T-helper 22 cell (primary cell): ENCODE measurements at places on chromosomes 1 and 21.

DNA sequence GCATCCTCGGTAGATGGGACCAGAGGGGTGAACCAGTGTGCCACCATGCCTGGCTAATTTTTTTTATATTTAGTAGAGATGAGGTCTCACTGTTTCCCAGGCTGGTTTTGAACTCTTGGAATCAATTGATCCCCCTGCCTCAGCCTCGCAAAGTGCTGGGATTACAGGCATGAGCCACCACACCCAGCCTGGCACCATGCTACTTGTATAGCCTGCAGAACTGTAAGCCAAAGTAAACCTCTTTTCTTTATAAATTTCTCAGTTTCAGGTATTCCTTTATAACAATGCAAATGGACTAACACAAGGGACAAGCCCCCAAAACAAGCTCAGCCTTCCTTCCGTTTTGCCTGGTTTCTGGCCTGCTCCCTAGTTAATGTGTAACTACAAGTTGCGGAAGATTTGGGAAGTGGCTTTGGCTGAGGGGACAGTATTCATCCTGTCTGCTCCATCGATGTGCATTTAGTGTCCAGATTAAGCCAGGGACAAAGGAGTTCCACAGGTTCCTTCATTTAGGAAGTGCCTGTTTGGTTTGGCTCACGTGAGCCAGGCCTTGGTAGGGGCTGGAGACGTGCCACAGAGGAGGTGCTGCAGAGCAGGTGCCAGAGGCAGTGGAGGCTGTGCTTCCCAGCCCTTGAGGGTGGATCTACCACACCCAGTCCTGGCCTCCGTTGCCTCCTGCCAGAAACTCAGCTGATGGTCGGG is 4.4 kb downstream of the AVPR1B start:
- no peak for DNase-seq

- no peak for DNase-seq
These were observed 29.9 kb upstream of the CTBS start for GRCh38 chr1:84603941-84604830.

- DNase-seq, result no peak
These were observed 48.2 kb upstream of the DNASE2B start for GRCh38 chr1:84350104-84350503.

- DNase-seq, result no peak
These were observed 18.4 kb upstream of the C1QA start for GRCh38 chr1:22618056-22618455.

- DNase-seq, result no peak
These were observed 80.5 kb downstream of the VCAM1 start for GRCh38 chr1:100799954-100800612.

DNA sequence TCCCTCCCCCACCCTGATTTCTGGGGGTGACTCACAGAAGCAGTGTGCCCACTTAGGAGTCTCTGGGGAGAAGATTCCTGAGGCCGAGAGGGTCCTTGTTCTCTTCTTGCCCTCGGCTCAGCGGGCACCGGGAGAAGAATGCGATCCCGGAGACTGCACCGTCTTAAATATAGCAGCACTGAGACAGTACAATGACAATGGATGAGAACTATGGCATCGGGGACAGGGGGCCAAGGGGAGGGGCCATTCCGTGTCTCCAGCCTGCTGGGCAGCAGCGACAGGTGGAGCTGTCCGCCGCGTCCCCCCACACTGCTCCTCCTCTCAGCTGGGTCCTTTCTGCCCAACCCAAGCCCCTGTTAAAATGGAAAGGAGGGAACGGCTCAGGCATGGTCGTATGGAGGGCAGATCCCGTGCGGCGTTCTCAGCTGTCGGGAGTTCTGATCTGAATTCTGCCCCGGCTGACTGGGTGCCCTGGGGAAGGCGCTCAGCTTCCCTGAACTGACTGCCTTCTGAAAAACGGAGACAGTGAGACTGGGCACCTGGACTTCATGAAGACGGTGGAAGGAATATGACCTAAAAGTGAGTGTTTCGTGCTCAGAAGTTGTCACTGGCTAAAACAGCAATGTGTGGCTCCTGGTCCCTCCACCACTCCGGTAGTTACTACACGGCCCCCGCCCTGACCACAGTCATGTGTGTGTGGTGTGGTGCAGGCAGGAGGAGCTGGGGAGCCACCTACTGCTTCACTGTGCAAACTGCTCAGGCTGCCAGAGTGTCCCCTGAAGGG is at the start of gene MYOM3:
Gene MYOM3 (minus strand): TSS at position 140 of the 784 bp plus-strand sequence. CDS start 3,499 bp downstream, outside the sequence.
- no peak for DNase-seq

GRCh38 chr1:11707621-11708276 is 16.2 kb downstream of the DRAXIN start:
- no peak for DNase-seq

GRCh38 chr1:78535286-78535685 is 44.5 kb downstream of the PTGFR start:
- no peak for DNase-seq

GRCh38 chr1:7264101-7264500 is 478.8 kb downstream of the CAMTA1 start:
- DNase-seq, result no peak

- no peak for DNase-seq
These were observed 90.0 kb downstream of the GRIK1 start for GRCh38 chr21:29849735-29850176.

DNA sequence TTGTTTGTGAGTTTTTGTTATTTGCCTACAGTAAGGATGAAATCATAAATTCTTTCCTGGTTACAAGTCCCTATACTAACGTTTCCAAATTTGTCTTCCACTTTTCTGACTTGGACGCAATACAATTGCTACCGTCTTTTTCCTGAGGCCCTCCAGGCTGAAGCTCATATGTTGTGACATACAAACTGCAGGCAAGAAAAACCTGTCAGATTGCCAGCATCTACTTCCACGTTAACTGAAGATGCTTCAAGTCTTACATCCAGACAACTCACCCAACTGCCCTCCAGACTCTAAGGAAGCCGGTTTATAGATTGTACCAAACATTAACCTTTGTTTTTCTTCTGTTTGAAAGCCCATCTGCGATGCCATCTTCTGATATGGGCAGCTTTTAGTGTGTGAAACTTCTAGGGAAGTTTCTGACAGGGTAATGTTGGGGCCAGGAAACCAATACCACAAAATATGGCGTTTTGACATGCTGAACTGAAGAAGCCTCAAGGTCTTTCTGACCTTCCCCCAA is 21.4 kb upstream of the RNF11 start:
- no peak for DNase-seq

DNA sequence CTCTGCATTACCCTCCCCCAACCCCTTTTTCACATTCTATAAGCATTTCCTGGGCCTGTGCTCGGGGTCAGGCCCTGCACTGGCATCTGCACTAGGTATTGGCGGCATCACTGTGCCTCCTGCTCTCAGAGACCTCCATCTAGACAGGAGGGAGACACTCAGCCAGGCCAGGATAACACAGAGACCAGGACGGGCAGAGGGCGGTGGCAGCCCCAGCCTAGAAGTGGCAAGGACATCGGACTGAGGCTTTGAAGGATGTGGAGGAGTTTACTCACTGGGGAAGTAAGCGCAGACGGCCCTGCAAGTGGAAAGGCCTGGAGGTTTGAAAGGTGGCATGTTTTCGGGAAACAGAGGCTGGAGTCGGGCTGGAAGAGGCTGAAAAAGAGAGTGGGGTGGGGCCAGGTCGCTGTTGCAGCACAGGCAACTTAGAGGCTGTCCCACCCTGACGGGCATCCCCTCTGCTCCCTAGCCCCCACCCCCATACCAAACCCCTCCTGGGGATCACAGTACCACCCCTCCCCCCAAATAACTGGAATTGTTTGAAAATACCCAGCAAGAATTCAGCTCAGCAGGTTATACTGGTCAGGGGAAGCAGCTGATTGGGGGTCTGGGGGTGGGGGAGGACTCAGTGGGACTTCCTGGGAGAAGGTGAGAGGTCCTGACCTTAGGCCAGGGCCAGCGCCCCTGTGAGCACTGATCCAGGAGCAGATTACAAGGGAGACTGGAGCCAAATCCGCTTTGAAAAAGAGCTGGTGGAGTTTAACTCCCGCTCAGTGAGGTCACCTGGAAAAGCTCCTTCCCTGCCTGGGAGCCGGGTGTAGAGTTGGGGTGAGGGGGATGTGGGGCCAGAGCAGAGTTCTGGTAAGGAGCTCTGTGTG is 121.8 kb upstream of the WNT4 start:
- no peak for DNase-seq

DNA sequence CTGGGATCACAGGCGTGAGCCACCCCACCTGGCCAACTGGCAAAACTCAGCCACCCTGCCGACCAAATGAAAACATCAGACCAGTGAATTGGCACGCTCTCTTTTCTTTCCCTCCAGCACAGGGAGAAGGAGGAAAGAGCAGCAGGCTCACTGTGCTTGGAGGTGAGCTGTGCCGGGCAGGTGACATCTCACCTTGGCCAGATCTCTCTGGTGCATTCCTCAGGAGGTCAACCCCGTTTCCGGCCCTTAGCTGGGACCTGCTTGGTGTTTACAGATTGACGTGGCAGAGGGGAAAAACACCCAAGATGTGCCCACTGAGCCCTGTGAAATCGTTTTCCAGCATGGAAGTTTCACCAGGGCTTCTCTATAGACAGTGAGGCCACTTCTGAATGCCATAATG is 45.1 kb downstream of the TMEM51 start:
- no peak for DNase-seq

- no peak for DNase-seq
These were observed 25.8 kb upstream of the PPP1R8 start for GRCh38 chr1:27804791-27805190.

DNA sequence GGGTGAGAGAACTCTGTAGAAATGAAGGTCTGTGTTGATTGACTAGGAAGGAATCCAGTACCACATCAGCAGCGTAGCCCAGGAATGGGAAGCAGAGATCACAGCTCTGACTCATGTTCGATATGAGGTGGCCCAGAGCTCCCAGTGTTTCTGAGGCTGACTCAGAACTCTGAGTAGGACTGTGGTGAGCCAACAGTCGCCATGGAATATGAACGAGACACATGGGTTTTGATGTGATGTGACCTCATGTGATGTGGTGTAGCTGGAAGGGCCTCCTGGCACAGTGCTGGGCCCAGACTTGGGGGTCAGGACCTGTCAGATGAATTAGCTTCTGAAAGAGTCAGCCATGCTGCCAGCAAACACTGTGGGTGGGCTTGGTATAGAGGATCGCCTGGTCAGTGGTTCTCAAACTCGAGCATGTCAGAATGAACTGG is 237.0 kb downstream of the MRPL39 start:
- DNase-seq, result no peak

- DNase-seq, result peak; percentile 90
These were observed 36.7 kb upstream of the THEM4 start for GRCh38 chr1:151945725-151946722.

GRCh38 chr21:16084776-16085364 is 355.1 kb downstream of the USP25 start:
- no peak for DNase-seq

DNA sequence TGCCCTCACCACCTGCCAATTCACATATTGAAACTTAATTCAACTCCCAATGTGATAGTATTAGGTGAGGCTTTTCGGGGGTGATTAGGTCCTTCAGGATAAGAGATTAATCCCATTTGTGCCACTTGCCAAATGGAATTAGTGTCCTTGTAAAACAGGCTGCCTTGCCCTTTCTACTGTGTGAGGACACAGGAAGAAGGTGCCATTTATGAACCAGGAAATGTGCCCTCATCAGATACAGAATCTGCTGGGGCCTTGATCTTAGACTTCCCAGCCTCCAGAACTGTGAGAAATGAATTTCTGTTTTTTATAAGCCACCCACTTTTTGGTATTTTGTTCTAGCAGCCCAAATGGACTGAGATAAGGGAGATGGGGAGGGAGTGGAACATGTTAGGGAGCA is 39.1 kb upstream of the AGL start:
- no peak for DNase-seq

GRCh38 chr1:88472298-88472697 is 211.8 kb upstream of the PKN2 start:
- DNase-seq, result no peak

DNA sequence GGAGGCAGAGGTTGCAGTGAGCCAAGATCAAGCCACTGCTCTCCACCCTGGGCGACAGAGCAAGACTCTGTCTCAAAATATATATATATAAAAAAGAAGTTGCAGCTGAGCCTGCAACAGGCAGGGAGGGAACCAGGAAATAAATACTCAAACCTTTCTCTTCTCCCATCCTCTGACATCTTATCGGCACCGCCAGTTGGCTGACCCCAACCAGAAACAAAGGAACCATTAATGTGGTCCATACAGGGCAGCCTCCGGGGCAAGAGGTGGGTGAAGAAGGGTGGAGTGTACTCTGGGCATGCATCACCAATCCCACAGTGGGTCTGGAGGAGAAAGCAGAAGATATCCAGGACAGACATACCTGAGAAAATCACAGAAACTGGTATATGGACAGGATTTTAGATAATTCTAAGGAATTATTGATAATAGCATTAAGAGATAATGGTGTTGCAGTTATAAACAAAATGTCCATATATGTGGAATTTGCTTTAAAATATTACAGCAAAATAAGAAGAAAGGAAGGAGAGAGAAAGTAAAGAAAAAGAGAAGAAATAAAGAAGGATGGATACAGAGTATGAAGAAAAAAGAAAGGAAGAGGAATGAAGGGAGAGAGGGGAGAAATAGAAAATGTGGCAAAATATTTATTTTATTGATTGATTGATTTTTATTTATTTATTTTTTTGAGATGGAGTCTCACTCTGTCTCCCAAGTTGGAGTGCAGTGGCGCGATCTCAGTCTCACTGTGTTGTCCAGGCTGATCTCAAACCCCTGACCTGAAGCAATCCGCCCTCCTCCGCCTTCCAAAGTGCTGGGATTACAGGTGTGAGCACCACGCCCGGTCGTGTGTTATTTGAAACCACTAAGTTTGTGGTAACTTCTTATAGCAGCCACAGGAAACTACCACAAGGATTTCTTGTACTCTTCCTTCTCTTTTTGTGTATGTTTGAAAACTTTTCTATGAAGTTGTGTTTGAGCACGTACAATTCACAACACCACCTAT is 4.1 kb upstream of the PTAFR start:
- DNase-seq, result no peak

DNA sequence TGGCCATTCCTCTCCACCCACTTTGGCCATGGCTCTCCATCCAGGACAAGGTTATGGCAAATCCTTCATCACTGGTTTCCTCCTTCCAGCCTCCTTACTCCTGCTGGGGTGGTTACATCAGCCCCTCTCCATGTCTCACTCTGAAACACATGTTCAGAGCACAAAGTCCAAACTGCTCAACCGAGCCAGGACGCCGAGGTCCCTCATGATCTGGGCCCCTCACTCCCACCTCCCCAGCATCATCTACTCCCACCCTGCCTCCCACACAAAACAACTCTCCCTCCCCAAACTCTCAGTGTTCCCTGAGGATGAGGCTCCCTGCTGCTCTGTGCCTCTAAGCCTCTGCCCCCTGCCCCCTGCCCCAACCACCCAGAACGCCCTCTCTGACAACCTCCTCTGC is 33.3 kb upstream of the ZBTB40 start:
- no peak for DNase-seq
